ENCODE measurements at places on chromosomes 1 and 21.

DNA sequence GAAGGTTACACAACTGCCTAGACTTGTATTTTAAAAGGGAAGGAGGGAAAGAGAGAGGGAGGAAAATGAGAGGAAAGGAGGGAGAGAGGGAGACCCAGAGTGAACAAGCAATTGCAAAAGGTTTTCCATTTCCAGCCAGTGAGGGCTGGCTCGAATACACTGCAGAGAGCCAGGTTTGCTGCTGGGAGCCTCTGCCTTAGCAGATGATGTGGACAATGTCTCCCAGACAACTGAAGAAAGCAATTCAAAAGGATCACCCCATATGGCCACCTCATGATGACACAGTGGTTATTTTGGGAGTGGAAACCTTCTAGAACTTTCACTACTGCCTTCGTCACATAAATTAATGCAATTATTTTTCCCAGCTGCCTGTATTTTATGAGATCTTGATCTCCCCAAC, 86.4 kb downstream of the BCAR3 start:
- no peak for DNase-seq

DNA sequence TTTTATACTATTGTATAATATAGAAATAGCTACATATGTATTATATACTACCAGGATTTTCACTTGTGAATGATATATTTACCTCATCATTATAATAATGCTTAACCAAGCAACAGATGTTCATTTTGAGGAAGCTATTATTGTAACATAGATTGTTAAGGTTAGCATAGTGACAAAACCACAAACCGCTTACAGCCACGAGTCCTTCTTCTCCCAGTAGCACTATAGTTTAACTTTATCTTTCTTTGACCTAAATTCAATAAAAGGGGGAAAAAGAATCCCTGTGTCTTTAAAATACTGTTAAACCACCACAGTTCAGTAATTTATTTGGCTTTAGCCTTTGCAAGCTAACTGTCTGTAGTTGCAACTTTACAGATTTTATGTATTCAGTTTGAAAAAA, 1039.4 kb upstream of the B3GALT2 start:
- DNase-seq: no peak

DNA sequence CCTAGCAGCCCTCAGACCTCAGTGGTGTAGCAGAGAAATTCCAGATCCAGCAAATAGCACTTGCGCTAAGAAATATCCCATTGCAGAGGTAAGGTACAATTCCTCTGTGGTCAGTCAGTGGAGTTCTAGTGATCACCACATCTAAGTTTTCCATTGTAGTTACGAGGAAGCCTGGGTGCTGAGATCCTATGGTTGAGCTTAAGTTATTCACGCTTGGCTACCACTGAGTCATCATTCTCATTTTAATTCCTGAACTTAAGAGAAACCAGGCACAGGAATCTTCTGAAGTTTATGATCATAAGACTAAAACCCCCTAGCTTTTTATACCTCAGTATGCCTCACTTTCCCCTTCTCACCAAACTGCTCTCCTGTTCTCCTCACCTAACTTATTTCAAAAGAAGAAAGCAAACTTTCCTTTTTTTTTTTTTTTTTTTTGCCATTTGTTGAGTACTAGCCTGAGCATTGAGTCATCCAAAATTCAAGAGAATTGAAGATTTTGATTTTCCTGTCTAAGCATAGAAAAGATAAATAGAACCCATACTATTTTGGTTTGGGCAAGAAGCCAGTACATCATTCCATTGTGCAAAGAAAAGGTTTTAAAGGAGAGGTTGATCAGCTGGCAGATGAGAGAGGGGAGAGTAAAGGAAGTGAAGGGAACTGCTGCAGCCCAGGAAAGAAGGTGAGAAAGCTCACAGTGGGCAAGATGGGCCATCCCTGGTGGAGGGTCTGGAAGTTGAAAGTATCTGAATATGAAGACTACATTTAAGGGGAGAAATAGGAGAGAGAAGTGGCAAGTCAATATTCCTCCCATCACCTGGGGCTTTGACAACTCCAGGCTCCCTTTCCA, 39.9 kb downstream of the SERBP1 start:
- DNase-seq: no peak

- DNase-seq: no peak
Measured at GRCh38 chr1:76876655-76877395, 9.5 kb downstream of the ST6GALNAC5 start.

DNA sequence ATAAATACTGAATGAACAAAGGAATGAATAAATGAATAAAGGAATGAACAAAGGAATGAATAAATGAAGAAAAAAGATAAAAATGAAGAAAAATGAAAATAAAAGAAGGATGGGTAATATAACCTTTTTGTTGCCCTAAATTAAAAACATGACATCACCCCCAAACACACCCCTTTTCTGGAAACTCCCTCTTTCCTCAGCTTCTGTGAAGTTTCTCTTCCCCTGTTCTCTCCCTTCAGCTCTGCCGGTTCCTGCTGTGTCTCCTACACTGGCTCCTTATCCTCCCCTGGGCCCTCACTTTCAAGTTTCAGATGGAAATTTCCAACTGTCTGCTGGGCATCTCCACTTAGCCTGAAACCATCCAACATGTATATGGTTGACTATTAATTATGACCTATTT, 37.9 kb downstream of the RAB3B start:
- no peak for DNase-seq

- DNase-seq: no peak
Measured at GRCh38 chr1:15770313-15770962, 11.8 kb downstream of the FBLIM1 start.

- no peak for DNase-seq
Measured at GRCh38 chr1:247487057-247487456, 29.2 kb upstream of the OR2B11 start.
